Karpas-422 (cell line): ENCODE measurements at places on chromosomes 3 and 15. TPM values are rescaled to one million over a fixed set of nuclear protein-coding genes. Genes with fewer than 3 reads are reported as not detected.

GOLGA6L10 gene
- total RNA-seq: 0.18 and 2.0 TPM in 2 replicates

LRRC15 gene
- total RNA-seq: not detected in 2 replicates

SEC61A1 gene
- 85.3 and 86.3 TPM in 2 replicates for total RNA-seq

ARHGEF26 gene
- total RNA-seq: not detected in 2 replicates

SERPINI1 gene
- 0.47 TPM in 1 of 2 replicates, not detected in the other for total RNA-seq

RAB27A gene
- total RNA-seq: 1.3 and 4.7 TPM in 2 replicates

KLHL40 gene
- total RNA-seq: not detected in 2 replicates

SHC4 gene
- total RNA-seq: 0.22 TPM in 1 of 2 replicates, not detected in the other

- DNase-seq: no peak
- no peaks in the 10 kb centered on the region for H3K27me3 ChIP-seq
- no peaks in the 10 kb centered on the region for H3K36me3 ChIP-seq
- no peak overlapping the region for H3K27ac ChIP-seq
- H3K4me1 ChIP-seq: no peaks in the 10 kb centered on the region
Observed at GRCh38 chr15:96348112-96349027, 17.9 kb downstream of the NR2F2 start.

GRCh38 chr3:14792691-14793121 is 26.1 kb upstream of the FGD5 start:
- H3K4me3 ChIP-seq: no peak overlapping the region
- no peaks in the 10 kb centered on the region for H3K27me3 ChIP-seq
- no peak for DNase-seq
- H3K4me1 ChIP-seq: no peaks in the 10 kb centered on the region
- H3K36me3 ChIP-seq: no peaks in the 10 kb centered on the region

- peaks cover 32% of the 10 kb centered on the region for H3K4me1 ChIP-seq
- H3K27me3 ChIP-seq: no peaks in the 10 kb centered on the region
- H3K4me3 ChIP-seq: no peak overlapping the region
- no peak for DNase-seq
- H3K27ac ChIP-seq: peak overlapping the region; percentile 29; the same call in 1 of the 2 replicates
Observed at GRCh38 chr3:71285086-71285485, 298.4 kb downstream of the FOXP1 start.

GRCh38 chr15:38065721-38066345 is 131.4 kb downstream of the TMCO5A start:
- no peaks in the 10 kb centered on the region for H3K27me3 ChIP-seq
- no peak overlapping the region for H3K27ac ChIP-seq
- peaks cover 21% of the 10 kb centered on the region for H3K4me1 ChIP-seq
- no peak overlapping the region for H3K4me3 ChIP-seq
- H3K36me3 ChIP-seq: no peaks in the 10 kb centered on the region

GRCh38 chr3:69115731-69116130 is 6.7 kb downstream of the LMOD3 start:
- DNase-seq: no peak
- no peaks in the 10 kb centered on the region; the same call in 1 of the 2 replicates for H3K4me1 ChIP-seq
- no peaks in the 10 kb centered on the region for H3K36me3 ChIP-seq
- no peaks in the 10 kb centered on the region for H3K27me3 ChIP-seq
- H3K27ac ChIP-seq: no peak overlapping the region
- no peak overlapping the region for H3K4me3 ChIP-seq

GRCh38 chr15:82139823-82140268 is 94.0 kb upstream of the MEX3B start:
- H3K4me3 ChIP-seq: no peak overlapping the region
- no peaks in the 10 kb centered on the region for H3K27me3 ChIP-seq
- H3K4me1 ChIP-seq: no peaks in the 10 kb centered on the region
- no peak overlapping the region for H3K27ac ChIP-seq

GRCh38 chr3:30770387-30770786 is 124.1 kb downstream of the GADL1 start:
- no peaks in the 10 kb centered on the region for H3K27me3 ChIP-seq
- H3K4me1 ChIP-seq: no peaks in the 10 kb centered on the region
- no peak overlapping the region for H3K27ac ChIP-seq
- DNase-seq: no peak

DNA sequence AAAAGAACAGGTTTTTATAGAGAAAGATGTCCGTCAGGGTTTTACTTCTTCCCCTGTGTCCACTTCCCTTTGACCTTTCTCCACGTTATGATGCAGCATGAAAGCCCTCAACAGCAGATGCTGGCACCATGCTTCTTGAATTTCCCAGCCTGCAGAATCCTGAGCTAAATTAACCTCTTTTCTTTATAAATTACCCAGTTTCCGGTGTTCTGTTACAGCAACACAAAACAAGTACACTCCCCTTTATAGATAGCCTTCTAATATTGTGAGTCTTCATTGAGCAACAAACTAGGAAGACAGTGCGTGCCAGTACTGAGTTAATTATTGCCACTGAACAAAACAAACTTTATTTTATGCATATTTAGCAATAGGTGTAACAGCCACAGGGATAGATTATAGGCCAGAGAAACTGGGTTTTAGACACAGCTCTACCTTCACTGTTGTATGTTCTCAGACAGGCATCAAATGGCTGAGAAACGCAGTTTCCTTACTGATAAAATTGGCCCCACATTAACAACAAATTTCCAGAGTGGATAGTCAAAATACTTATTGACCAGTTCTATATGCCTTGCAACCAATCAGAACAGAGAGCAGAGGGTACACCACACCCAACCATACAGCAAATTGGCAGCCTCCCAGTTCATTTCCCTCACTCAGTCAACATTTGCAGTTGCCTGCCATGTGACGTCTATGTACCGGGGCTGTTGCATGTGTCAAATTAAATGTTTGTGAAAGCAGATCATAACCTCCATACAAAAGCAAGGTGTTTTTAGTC is 14.4 kb upstream of the TBL1XR1 start:
- DNase-seq: no peak
- H3K27me3 ChIP-seq: no peaks in the 10 kb centered on the region
- no peaks in the 10 kb centered on the region for H3K4me1 ChIP-seq
- H3K27ac ChIP-seq: no peak overlapping the region

DNA sequence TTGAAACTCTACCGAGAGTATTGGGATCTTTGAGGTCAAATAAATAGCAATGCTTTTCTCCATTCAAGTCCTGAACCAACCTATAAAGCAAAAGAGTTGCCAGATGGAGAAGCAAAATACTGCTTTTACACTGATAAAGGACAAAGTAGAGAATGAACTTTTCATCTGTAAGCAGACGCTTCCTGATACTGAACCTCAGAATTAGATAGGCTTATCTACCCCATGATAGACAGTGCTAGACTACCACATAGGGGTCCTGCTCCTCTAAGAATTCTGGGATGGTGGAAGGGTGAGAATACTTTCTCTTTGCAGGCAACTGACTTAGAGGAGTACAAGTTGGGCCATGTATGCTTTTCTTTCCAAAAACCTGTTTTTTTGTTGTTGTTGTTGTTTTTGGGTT is 9.5 kb downstream of the SAXO2 start:
- H3K27ac ChIP-seq: no peak overlapping the region
- H3K27me3 ChIP-seq: no peaks in the 10 kb centered on the region
- DNase-seq: no peak

- no peaks in the 10 kb centered on the region for H3K27me3 ChIP-seq
- peaks cover 61% of the 10 kb centered on the region for H3K36me3 ChIP-seq
- peak overlapping the region; percentile 40 for H3K4me3 ChIP-seq
- peaks cover 98% of the 10 kb centered on the region for H3K4me1 ChIP-seq
Observed at GRCh38 chr3:187064210-187065115, 74.8 kb downstream of the RPL39L start.

DNA sequence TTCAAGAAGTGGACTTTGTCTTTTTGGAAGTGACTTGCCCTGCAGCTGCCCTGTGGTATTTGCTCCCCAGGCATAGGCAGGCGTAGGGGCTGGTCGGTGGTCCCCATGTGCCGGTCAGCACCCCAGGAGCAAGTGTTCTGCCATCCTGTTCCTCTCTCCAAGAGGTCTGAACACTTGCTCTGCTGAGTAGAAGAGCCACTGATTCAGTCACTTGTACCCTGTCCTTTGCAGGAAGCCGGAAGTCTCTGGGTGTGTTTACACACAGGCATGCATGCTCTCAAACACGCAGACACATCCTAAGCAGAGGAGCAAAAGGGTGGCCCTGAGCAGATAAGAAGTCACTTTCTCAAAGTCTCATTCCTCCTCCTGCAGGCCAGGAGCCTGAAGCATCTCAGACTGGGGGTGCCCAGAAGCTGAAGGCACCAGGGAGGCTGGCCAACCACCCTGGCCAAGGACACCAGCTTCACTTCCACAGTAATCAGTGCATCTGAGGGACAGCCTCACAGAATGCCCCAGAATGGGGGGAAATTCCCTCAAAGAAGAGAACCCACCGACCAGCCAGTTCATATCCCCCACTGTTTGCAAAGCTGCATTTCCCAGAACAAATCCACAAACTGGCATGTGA is 88.7 kb upstream of the POMGNT2 start:
- no peak overlapping the region for H3K4me3 ChIP-seq
- H3K36me3 ChIP-seq: no peaks in the 10 kb centered on the region
- no peaks in the 10 kb centered on the region for H3K27me3 ChIP-seq
- DNase-seq: no peak
- no peak overlapping the region for H3K27ac ChIP-seq

DNA sequence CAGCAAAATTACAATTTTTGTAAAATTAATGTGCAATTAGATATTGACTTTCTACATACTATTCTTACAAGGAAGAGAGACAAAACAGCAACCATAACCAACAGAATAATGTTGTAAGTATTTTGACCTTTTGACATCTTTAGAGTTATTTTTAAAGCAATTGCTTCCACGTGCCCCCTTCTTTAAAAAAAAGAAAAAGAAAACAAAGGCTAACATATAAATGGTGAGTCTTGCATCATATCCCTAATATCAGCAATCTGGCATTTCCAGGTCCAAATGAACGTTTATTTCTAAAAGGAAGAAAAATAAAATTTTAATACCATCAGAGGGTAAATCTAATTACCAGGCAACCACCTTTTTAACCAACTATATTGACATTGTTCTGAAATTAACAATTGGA is 19.3 kb upstream of the STRIT1 start:
- H3K4me3 ChIP-seq: no peak overlapping the region
- no peak for DNase-seq
- no peak overlapping the region for H3K27ac ChIP-seq
- no peaks in the 10 kb centered on the region for H3K4me1 ChIP-seq
- H3K36me3 ChIP-seq: no peaks in the 10 kb centered on the region
- H3K27me3 ChIP-seq: no peaks in the 10 kb centered on the region

- H3K4me1 ChIP-seq: no peaks in the 10 kb centered on the region
- peaks cover 39% of the 10 kb centered on the region for H3K36me3 ChIP-seq
- H3K27me3 ChIP-seq: no peaks in the 10 kb centered on the region
- no peak overlapping the region for H3K4me3 ChIP-seq
- peak; percentile 83 for DNase-seq
- H3K27ac ChIP-seq: no peak overlapping the region
Observed at GRCh38 chr15:44593042-44593736, 56.2 kb downstream of the EIF3J start.

DNA sequence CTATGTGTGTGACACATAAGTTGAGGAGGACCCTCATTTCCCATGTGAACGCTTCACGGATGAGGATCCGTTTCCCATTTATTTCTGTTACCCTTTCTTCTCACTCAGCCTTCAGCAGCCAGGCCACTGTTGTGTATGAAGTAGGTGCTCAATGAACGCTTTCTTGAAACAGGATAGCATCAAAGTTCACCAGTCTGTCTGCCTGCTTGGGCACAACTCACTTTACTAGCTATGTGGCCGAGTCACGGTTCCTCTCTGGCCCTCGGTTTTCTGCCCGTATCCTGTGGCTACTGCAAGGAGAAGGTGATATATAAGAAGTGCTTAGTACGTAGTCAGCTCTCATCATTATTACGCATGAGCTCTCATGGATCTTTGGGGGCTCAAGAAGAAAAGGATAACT is 22.4 kb downstream of the ACSBG1 start:
- H3K36me3 ChIP-seq: no peaks in the 10 kb centered on the region
- H3K4me3 ChIP-seq: no peak overlapping the region
- H3K4me1 ChIP-seq: no peaks in the 10 kb centered on the region
- no peak overlapping the region for H3K27ac ChIP-seq
- DNase-seq: no peak
- no peaks in the 10 kb centered on the region for H3K27me3 ChIP-seq

DNA sequence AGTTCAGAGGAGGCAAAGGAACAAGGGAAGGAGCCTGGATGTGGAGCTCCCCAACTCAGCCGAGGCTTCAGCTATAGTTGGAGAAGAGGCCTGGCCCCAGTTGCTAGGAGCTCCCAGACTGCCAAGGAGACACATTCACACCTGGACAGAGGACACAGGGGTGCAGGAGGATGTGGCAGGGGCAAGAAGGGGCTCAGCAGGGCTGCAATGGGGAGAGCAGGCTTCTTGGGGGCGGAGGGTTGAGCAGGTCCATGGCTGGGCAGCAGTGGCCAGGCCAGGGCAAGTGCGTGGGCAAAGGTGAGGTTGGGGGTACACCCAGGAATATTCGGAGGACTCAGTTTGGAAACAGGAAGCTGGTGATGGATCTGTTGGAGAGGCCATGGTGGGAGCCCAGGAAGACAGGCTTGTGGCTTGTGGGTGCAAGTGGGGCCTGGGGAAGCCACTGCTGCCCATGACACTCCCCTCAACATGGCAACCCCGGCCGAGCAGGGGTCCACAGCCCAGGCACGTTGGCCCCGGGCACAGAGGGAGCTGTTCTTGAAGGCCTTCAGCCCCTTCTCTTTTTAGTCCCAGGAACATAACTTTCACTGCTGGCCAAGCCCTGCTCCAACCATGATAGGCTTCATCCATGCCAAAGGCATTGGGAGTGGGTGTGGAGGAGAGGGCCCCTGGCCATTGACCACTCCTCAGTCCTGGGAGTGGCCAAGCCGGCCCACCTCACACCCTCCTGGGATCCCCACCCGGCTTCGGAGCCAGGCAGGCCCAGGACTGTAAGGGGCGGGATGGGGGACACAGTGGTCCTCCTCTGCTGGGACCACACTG is 33.3 kb downstream of the TSPAN3 start:
- peaks cover 24% of the 10 kb centered on the region for H3K36me3 ChIP-seq
- H3K27ac ChIP-seq: no peak overlapping the region
- no peak overlapping the region for H3K4me3 ChIP-seq
- H3K4me1 ChIP-seq: peaks cover 11% of the 10 kb centered on the region

DNA sequence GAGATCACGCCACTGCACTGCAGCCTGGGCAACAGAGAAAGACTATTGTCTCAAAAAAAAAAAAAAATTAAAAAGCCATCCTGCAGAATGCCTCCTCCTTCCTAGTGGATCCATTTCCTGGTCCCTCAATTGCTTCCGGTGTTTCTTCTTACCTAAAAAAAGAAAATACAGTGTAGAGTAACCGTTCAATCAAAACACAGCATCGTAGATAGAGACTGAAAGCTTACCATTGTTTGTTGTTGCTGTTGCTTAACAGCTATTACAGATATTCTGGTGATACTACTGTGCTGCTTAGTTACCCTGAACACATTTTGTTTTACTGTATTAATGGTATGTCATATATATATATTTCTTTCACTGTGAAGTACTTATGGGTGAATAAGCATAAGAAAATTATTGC is 105.5 kb upstream of the LRRFIP2 start:
- H3K4me1 ChIP-seq: no peaks in the 10 kb centered on the region
- no peak for DNase-seq

DNA sequence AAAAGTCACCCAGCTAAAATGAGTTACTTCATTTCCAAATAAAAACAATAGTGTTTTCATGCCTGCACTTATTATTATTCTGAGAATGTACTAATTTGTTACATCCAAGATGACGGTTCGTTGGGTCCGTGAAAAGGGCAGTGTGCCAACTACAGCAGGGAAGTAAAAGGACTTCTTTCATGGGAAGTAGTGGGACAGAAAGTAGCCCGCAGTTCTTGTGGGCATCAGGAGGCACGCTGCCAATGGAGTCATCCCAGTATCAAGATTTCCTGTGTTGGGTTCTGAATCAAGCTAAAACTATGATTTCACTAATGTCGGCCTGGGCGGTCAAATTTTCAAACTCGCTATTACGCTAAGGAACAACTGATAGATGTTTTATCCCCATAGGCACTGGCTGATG is 254.5 kb upstream of the SOX2 start:
- H3K36me3 ChIP-seq: no peaks in the 10 kb centered on the region
- no peak overlapping the region for H3K27ac ChIP-seq
